AG10803 (cell line): ENCODE measurements at places on chromosomes 1 and 21.

DNA sequence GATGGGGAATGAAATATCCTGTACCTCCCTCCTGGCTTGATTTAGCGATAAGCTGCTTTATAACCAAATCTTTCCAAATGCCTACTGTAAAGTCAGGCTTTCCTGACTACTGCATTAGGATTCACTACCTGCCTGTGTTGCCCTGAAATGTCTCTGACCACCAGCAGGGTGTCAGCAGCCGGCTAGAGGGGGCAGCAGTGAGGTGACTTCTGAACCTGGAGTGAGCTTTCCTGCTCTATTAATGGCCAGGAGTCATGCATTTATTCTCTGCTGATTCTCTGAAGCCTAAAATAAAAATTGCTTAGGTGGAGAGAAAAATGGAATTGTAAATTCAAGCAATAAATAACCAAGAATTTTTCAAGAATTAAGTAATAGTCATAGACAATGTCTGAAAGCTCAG is 2.5 kb downstream of the BACE2 start:
- peak; percentile 25 for DNase-seq

DNA sequence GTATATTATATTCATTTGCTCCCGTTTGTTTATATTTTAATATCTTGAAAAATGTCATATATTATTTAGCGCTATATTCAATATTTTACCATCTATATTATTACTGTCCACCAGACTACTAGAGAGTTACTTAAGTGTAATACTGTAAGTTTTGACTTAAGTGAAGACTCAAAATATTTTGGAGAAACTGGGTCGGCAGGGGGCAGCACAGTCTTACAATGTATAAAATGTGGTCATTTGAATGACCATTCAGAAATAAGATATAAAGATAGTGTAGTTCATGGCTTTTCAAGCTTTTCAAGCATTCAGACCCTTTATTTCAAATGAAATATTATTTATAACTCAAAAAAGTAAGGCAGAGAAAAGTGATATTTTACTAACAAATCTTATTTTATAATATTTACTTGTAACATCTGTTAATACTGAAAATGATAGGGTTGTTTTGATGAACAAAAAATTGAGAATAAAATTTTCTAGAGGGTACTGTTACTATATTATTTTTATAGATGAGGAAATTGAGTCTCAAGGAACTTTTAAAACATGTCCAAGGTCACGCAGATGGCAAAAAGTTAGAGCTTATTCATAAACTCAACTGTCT is 89.0 kb upstream of the SERTAD4 start:
- DNase-seq, result peak; percentile 73

GRCh38 chr1:196960854-196961253 is 16.5 kb upstream of the CFHR5 start:
- DNase-seq, result no peak

GRCh38 chr1:12003762-12004161 is 15.5 kb upstream of the MIIP start:
- DNase-seq, result no peak

- DNase-seq, result peak; percentile 88
Observed at GRCh38 chr1:94115900-94116436, 5.0 kb downstream of the ABCA4 start.

DNA sequence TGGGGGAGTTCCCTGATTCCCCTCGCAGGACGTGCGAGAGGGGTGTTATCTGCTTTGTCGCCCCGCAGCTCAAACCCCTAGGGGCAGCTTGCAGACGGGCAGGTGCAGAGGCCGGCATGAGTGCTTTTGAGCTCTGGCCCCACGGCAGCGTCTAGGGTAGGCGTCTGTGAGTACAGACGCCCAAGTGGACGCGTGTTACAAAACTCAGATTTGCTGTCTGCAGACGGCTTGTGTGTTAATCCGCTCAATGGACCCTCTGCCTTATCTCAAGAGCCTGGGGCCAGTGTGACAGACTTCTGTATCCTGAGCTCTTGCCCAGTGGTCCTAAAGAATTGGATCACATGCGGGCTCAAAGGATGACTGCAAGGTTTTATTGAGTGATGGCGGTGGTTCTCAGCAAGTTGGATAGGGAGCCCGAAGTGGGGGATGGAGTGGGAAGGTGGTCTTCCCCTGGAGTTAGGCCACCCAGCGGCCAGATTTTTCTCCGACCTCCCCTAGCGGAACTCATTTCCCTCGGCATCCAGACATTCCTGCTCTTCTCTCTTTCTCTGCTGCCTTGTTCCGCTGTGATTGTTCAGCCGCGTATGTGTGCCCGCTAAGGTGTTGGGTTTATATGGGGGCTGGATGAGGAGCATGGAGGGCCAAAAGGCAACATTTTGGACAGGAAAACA is 9.4 kb downstream of the CFHR4 start:
- no peak for DNase-seq

DNA sequence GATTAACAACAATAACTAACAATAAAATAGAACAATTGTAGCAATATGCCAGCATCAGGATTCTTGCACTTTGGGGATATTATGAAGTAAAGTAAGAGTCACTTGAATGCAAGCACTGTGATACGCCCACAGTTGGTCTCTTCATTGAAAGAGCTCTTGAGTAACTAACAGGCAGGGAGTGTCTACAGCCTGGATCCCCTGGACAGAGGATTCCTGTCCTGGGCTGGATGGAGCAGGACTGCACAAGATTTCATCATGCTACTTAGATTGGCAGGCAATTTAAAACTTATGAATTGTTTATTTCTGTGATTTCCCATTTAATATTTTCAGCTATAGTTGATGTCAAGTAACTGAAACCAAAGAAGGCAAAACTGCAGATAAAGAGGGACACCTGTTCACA is 13.7 kb upstream of the KRTAP19-5 start:
- no peak for DNase-seq

- DNase-seq, result no peak
Observed at GRCh38 chr1:244052016-244052727, 1.1 kb downstream of the ZBTB18 start.

DNA sequence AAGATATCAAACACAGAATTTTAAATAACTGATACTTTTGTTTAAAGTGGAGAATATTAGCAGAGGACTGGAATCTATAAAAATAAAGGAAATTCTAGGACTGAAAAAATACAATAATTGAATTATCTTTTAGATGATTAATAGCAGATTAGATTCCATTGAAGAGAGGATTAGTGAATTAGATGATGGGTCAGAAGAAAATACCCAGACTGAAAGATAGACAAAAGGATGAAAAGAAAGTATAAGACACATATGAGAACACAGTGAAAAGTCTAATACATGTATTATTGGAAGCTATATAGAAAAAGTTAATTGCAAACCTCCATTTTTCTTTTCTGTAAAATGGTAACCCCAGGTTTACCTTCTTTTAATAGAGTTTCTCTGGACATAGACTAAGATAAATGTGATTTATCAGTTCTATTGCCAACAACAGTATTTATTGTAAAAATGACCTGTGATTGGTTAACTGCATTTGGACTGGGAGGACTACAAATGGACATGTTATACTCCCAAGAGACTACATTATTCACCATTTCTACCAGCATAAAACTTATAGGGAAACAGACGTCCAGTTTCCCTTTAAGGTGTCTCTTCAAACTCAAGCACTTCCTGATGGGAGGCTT is 11.0 kb downstream of the PRKAA2 start:
- DNase-seq, result no peak

GRCh38 chr1:178749581-178750166 is 24.6 kb downstream of the RALGPS2 start:
- DNase-seq, result peak; percentile 43

- DNase-seq, result no peak
Observed at GRCh38 chr1:167158111-167158812, 62.4 kb upstream of the POU2F1 start.

DNA sequence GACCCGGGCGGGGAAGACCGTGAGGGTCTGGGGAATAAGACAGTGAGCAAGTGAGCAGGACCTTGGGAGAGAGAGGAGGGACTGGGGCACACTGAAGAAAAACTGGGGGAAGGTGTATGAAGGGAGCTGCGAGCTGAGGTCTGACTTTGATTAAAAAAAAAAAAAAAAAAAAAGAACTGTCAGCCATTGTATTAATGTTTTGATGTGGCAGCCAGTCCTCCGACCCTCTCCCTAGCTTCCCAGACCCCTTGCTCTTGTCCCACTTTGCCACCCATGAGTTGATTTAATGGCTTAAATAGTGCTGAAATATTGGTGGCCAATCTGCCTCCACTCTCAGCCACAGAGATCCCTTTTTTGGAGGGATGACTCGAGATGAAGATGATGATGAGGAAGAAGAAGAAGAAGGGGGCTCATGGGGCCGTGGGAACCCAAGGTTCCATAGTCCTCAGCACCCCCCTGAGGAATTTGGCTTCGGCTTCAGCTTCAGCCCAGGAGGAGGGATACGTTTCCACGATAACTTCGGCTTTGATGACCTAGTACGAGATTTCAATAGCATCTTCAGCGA is 652 bp downstream of the HAX1 start:
- DNase-seq, result peak; percentile 23

- DNase-seq, result no peak
Observed at GRCh38 chr1:156090138-156090839, 8.0 kb upstream of the MEX3A start.

DNA sequence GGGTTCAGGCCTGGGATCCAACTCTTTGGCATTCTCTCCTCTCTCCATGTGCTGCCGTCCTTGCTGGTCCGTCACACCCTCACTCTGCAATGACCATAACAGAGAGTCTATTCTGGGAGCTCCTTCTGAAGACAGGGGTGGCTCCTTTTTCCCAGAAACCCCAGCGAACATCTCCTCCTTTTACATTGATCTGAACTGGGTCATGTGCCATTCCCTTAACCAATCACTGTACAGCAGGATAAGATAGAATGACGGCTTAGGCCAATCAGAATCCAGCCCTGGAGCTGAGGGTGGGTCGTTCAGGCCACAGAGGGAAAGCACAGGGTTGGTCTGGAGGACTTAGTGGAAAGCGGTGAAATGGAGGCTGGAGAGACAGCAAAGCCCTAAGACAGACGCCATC is 740.1 kb downstream of the MATN1 start:
- no peak for DNase-seq

- no peak for DNase-seq
Observed at GRCh38 chr1:4698911-4699310, 44.5 kb downstream of the AJAP1 start.

- DNase-seq, result peak; percentile 2
Observed at GRCh38 chr21:31612894-31613785, 46.4 kb upstream of the SOD1 start.

GRCh38 chr1:58358346-58358745 is 188.2 kb downstream of the OMA1 start:
- peak; percentile 48 for DNase-seq

GRCh38 chr1:65514041-65514440 is 93.6 kb downstream of the LEPR start:
- DNase-seq, result peak; percentile 90

GRCh38 chr21:45794027-45794426 is 150.5 kb downstream of the PCBP3 start:
- DNase-seq, result no peak

- no peak for DNase-seq
Observed at GRCh38 chr1:243267471-243267880, 11.6 kb downstream of the SDCCAG8 start.

DNA sequence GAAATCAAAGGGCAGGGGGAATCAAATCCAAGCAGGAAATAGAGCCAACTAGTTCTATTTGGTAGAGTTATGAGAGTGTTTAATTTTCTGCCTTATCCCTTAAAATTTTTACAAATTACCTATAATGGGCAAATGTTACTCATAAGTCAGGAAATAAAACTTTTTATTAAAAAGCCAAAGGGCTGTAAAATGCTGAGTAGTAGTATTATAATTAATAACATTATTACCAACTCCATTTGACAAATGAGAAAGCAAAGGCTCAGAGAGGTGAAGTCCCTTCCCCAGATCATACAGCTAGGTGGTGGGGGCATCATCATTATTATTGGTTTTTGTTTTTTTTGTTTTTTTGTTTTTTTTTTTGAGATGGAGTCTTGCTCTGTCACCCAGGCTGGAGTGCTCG is 3.4 kb downstream of the SELENON start:
- DNase-seq, result no peak

DNA sequence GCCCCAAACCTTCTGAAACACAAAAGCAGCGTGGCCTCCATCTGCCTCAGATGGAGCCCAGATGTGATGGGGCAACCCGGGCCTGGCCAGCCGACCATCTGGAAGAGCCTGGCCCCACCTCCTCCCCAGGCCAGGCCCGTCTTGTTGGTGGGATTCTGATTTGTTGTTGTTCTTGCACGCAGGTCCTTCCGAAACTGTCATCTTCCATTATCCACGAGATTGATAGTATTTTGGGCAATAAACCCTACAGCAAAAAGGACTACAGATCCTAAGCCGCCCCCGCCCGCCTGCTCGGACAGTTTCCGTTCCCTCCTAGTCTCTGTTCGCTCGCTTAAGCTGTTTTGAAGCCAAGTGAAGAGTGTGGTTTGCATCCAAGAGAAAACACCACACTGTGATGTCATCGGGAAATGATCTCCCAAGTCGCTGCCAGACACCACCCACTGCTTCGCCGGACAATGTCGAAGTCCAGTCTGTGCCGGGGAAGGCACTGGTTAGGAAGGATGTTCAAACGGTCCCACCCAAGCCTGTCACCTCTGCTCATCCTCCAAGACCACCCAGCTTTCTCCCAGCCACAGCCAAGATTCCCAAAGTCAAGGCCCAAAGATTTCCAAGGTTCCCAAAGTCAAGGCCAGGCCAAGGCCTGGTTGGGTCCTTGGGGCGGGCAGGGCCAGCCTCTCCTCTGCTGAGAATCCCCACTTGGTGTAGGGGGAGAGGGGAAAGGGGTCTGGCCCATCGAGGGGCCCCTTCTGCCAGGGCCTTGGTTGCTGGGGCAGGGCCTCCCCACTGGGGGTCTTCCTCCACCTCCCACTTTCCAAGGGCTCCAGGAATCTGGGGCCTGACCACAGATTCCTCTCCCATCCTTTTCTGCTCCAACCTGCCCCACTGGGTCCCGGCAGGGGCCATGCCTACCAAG is 52.9 kb downstream of the KCNAB2 start:
- DNase-seq, result peak; percentile 85

DNA sequence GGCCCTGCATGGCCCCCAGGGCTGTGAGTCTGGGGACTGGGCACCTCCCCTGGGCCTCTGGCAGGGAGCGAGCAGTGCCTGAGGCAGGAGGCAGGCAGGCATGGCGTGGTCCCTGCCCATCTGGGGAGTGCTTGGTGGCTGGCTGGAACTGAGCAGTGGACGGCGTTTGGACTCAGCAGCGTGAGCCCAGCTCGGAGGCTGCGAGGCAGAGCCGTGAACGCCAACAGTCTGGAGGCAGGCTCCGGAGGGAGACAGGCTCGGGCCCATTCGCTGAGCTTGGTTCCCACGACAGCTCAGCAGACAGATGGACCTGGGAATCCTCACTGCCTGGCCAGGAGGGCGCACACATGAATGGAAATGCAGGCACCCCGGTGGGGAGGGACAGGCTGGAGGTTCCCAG is 160.7 kb upstream of the POU3F1 start:
- no peak for DNase-seq

DNA sequence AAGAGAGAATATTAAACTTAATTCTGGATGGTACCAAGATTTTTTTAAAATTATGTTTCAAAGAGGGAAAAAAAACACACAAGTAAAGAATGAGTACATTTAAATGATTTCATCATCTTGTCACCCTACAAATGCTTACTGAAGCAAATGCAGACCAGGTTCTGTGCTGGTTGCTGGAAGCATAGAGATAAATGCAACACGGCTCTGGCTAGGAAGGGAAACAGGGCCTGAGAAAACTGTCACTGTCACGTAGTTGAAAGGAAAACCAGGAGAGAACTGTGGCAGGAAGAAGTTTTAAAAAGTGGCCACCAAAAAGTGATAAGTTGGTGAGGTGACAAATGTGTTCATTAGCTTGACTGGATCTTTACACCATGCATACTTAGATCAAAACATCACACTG is 336.9 kb upstream of the NFIA start:
- no peak for DNase-seq
